ENCODE measurements at places on chromosomes 3 and 15.

GRCh38 chr15:94610485-94610884, 379.1 kb downstream of the MCTP2 start:
- DNase-seq, result no peak

- peak; percentile 13 for DNase-seq
Observed at GRCh38 chr3:62277450-62277849, 95.9 kb downstream of the FEZF2 start.

- DNase-seq, result no peak
Observed at GRCh38 chr3:63795438-63795837, 23.7 kb upstream of the C3orf49 start.

GRCh38 chr3:132803889-132804288, 81.7 kb upstream of the NPHP3 start:
- DNase-seq, result no peak

DNA sequence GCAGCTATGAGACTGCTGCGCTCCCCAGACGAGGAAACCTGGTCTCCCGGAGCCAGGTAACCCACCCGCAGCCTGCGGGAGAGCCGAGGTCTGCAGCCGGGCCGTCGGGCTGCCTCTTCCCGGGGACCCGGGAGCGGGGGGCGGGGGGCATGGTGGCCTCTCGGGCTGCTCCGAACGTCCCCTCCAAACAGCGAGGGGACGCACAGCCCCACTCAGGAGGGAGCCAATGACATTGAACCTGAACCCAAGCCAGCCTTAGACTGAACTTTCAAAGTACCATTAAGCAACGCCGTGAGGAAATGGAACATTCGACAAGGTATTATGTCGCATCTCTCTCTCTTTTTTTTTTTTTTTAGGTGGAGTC, 29.8 kb upstream of the ALDH1A3 start:
- DNase-seq, result no peak

- peak; percentile 56 for DNase-seq
Observed at GRCh38 chr3:133413161-133414020, 13.5 kb downstream of the BFSP2 start.

DNA sequence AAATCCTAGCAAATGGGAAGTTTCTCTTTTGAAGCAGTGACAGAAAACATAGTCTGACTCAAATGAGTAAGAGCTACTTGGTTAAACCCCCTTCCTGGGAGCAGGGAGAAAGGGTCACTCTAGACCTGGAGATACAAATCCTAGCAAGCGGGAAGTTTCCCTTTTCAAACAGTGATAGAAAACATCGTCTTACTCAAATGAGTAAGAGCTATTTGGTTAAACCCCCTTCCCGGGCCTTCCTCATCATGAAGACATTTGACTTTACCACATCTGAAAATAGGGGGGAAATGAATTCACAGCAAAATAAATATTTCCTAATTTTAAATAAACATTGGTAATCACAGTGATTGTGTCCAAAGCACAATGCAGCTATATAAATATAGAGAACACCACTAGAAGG, 79.2 kb downstream of the FOXB1 start:
- DNase-seq, result no peak

- no peak for DNase-seq
Observed at GRCh38 chr15:98900356-98900755, 107.2 kb downstream of the PGPEP1L start.

GRCh38 chr15:26736502-26737248, 36.2 kb downstream of the GABRB3 start:
- no peak for DNase-seq

GRCh38 chr3:2099779-2100191, 1.1 kb downstream of the CNTN4 start:
- peak; percentile 32 for DNase-seq

GRCh38 chr3:64891021-64891420, 203.2 kb upstream of the ADAMTS9 start:
- no peak for DNase-seq

DNA sequence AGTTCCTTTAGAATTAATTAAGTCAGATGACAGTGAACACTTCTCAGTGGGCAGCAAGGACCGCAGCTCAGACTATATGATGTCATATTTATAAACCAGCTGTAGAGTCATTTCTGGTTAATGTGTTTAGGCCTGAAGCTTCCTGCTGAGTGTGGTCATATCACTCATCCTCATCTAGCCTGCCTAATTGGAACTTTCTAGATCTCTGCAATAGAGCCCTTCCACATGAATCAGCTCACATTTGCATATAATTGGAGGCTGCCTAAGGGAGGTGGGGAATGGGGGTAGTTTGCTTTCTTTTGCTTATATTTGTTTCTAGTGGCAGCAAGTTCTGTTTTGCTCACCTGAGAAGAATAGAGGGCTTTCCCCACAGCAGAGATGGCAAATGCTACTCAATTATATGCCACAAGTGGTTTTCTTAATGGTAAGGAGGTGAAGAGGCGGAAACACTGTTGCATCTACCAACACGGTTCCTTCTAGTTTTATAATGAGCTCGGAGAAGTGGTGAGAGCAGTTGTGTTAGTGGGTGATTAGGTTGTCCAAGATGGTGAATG, 148.1 kb downstream of the KLHL25 start:
- DNase-seq, result no peak

DNA sequence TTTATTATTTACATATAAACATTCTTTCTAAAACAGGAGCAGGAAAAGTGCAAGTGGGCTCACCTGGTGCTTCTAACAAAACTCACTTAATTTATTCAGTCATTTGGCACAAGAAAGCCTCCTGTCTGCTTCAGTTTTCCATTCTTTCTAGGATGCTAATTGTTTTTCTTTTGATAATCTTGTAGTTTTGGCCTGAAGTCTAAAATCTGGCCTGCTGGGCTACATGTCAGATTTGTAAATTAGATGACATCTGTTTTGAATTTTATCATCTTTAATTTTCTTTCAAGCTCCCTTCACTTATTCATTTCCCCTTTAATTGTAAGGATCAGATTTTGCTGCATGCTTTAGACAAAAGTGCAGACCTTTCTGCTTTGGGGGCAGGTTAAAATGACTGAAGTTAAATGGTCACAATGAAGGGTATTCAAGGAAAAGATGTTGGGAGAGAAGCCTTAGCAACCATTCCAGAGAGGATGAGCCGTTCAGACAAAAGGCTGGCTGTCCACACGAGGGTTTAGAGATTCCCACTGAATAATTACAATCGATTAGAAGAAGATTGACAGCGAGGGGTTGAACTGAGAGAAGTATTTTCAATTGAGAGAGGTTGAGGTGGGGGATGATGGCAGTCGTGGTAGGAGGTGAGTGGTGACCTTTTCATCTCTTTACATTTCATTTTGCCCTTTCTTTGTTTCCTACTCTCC, 59.9 kb upstream of the PTX3 start:
- peak; percentile 29 for DNase-seq

GRCh38 chr3:28863186-28863585, 417.7 kb upstream of the RBMS3 start:
- DNase-seq, result no peak

- no peak for DNase-seq
Observed at GRCh38 chr3:164235289-164236028, 842.8 kb downstream of the SI start.

- DNase-seq, result no peak
Observed at GRCh38 chr15:63166219-63166618, 8.9 kb upstream of the RPS27L start.

DNA sequence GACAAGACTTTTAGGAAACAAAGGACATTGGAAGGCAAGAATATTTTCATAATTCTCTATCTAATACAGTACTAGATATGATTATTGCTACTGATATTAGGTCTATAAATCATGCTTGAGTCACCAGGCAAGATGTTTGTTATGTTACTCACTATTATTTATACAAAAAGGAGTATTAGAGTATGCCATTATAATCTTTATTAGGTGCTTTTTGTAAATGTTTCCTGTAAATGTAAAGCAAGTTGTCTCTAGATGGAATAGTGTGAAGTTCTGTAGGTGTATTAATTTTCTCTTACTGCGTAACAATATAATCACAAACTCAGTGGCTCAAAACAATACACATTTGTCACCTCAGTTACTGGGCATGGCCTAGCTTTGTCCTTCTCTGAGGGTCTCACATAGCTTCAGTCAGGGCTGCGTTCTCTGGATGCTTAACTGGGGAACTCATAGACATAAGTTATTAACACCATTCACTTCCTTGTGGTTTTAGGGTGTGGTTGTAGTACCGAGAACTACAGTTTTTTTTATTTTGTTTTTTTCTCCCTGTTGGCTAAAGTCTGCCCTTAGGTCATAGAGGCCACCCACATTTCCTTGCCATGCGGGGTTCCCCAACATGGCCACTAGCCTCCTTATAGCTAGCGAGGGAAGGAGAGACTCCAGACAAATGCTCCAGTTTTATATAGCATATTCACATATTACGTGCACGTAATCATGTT, 20.3 kb upstream of the MAP3K13 start:
- no peak for DNase-seq

- DNase-seq, result no peak
Observed at GRCh38 chr15:33679061-33679460, 289.2 kb upstream of the CHRM5 start.

DNA sequence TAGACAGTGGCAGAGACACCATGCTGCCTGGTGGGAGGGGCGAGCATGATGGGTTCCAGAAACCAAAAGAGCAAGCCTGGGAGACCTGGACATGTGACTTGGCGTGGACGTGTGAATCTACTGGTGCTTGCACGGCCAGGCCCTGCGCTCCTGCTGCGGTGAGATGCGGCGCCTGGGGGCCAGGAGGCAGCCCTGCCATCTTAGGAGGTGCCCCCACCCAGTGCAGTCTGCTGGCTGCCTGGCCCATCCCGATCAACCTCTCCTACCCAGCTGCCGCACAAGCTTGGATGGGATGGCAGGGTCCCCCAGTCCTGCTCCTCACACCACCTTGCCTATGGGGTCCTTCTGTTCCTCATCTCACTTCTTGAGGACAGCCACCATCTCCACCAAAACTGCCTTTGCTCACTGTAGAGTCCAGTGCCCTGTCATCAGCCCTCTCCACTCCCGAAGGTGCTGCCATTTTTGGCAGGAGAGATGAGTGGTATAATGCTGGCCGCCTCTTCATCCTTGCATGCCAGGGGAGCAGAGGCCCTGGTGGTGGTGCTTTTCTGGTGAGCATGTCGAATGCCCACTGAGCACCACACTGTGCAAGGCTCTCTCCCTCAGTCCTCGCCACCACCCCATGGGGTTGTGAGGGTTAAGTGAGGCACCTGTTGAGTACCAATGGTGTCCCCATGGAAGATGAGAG, 3.1 kb upstream of the ABTB1 start:
- DNase-seq, result no peak

All from tongue (tissue), 3 donors.